MM.1S (cell line): ENCODE measurements at places on chromosomes 12 and 14.

GRCh38 chr12:103748002-103748401, 93.0 kb downstream of the NT5DC3 start:
- no peak for DNase-seq

GRCh38 chr14:105902131-105902898, 375.9 kb downstream of the TMEM121 start:
- DNase-seq: no peak

- no peak for DNase-seq
These were observed 203.5 kb upstream of the NOS1 start for GRCh38 chr12:117564881-117565280.

DNA sequence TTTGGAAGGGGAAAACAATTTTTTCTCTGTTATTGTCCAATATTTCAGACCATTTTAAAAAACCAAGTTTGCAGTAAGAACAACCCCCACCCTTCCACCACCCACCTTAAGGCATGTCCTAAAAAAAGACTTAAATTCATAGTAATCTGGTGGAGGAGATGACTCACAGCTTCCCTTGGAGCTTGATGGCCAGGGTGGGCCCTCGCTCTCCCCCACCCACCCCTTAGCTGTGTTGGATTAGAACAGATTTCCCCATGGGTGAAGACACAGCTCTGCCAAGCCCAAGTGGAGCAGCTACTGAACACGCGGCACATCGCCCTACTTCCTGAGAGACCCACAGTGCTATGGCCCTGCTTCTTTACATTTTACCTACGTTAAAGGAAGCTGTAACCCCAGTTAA, 140.3 kb downstream of the GCH1 start:
- no peak for DNase-seq

DNA sequence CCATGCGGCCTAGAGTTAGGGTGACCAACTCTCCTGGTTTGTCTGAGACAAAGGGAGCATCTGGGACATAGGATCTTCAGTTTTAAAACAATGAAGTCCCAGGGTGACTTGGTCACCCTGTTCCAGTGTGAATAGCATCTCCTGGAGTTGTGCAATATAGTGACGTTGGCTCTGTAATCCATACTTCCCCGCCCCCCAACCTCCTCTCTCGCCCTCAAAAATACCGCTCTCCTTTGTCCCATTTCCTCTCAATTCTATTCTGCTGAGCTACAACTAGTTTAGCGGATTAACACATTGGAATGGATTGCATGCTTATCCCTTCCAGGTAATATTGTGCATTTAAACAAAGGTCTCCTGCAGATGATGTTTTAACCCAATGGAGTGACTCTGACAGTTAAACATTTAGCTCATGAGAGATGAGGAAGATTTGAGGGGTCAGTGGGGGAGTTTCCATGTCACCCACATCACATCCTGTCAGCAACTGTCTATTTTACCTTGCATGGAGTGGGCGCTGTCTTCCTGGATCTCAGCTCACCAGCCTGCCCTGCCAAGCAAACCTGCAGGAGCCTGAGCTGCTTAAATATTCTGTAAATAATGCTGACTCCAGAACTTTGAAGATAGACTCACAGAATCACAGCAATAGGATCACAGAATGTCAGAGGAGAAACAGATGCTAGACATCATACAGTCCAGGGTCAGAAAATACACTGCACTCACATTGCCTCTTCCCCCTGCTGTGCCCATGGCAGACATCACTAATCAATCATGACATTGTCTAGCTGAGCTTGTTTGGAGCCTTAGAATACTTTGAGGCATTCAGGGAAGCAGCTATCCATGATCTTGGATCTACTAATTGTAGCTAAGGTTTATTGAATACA, 43.0 kb downstream of the MAP1LC3B2 start:
- no peak for DNase-seq

DNA sequence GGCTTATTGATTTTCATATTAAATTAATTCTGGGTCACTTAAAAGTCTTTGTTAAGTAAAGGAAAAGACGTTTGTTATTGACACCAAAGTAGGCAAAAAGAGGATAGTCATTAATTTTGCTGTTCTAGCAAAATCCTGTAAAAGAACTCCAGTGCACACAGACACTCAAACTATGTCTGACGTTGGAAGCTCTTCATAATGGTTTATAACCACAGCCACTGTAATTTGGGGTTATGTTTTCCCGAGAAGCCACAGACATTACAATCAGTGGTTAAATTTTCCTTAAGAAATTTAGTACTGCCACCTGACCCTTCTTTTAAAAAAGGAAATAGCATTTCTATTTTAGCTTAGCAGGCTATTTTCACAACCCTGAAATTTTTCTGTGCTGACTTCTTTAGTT, 267.5 kb downstream of the CCDC91 start:
- DNase-seq: peak; percentile 12

GRCh38 chr12:104729091-104729490, 229.0 kb downstream of the SLC41A2 start:
- no peak for DNase-seq

GRCh38 chr14:100832311-100832960, 6.5 kb downstream of the MEG3 start:
- DNase-seq: no peak

DNA sequence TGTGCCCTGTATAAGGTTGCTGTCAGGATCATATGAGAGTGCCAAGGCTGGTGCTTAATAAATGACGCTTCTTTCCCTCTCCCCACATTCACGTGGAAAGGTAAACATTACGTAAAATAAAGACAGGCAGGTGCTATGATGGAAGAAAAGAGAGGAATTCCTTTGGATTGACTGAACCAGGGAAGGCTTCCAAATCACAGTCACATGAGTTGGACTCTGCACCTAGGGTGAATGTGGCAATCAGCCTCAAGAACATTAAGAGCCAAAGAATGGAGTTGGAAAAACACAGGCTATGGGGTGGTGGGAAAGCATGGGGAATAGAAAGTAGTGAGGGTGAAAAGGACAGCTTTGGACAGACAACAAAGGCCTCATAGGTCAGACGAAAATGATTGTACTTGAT, 473.1 kb downstream of the VRK1 start:
- DNase-seq: no peak

DNA sequence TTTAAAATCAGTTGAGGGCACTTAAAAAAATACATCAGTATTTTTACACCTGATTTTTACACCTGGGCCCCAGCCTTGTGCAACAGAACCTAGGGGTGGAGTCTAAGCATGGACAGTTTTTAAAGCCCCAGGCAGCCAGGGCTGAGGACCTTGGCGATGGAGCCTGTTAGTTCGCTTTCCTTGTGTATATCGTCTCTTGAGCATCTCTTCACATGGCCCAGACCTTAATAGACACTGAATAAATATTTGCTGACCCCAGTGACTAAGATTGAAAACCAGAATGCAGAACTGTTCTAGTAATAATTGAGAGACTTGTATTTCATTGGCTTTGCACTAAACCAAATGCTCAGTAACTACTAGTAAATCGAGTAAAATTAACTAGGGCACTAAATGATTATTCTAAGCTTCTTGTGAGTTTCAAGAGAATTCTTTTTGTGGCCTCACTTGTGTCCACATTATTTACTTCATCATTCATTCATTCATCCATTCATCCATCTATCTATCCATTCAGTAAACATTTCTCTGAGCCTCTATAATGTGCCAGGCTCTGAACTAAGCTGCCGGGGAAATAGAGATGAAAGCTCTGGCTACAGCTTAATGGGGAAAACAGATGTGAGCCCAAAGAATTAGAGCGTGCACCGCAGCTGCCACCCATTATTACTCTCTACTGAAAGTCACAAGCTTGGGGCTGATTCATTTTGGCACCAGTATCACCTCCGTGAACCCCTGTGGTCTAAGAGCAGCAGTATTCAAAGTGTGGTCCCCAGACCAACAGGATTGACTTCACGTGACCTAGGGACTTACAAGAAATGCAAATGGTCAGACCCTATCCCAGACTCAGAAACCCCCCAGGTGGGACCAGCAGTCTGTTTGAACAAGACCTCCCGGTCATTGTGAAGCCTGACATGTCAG, 30.7 kb upstream of the BCL7A start:
- DNase-seq: no peak

DNA sequence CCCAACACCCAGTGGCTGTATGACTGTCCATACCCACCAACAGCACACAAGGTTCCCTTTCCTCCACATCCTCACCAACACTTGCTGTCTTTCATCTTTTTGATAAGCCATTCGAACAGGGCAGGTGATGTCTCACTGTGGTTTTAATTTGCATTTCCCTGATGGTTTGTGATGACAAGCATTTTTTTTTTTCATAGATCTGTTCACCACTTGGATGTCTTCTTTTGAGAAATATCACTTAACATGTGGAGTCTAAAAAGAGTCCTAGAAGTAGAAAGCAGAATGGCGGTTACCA, 198.1 kb upstream of the DIO3 start:
- no peak for DNase-seq

GRCh38 chr12:25994901-25995625, 36.6 kb downstream of the RASSF8 start:
- no peak for DNase-seq

DNA sequence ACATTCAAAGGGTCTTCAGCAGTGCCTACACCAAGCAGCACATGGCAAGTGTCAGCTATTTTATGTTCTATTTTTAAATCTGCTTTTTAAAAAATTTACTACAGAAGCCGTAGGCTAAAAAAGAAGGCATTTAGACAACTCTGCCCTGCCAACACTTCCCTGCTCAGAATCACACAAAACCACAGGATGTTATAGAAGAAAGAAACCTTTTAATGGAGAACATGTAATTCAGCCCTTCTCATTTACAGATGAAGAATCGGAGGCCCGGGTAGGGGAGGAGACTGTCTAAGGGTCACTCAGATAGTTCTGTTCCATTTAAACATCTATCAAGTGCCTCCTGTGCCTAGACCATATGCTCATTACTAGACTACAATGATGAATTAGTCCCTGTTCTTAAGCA, 171.8 kb upstream of the NTF3 start:
- DNase-seq: no peak

DNA sequence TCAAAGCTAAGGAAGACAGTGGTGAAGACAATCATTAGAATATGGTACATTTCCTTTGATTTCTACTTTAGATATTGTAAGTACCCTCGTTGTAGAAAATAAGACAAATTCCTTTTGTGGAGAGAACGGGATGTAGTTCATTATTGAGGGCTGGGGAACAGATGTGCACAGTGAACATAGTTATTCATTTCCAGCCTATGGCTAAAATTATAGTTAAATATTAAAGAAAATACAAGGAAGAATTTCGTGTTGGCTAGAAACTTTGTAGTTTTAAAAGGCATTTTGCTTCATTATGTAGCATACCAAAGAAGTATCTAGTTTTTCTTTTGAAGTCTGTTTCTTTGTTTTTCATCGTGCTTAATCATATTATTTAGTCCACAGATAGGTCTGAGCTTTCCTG, 201.8 kb downstream of the ESR2 start:
- DNase-seq: no peak

DNA sequence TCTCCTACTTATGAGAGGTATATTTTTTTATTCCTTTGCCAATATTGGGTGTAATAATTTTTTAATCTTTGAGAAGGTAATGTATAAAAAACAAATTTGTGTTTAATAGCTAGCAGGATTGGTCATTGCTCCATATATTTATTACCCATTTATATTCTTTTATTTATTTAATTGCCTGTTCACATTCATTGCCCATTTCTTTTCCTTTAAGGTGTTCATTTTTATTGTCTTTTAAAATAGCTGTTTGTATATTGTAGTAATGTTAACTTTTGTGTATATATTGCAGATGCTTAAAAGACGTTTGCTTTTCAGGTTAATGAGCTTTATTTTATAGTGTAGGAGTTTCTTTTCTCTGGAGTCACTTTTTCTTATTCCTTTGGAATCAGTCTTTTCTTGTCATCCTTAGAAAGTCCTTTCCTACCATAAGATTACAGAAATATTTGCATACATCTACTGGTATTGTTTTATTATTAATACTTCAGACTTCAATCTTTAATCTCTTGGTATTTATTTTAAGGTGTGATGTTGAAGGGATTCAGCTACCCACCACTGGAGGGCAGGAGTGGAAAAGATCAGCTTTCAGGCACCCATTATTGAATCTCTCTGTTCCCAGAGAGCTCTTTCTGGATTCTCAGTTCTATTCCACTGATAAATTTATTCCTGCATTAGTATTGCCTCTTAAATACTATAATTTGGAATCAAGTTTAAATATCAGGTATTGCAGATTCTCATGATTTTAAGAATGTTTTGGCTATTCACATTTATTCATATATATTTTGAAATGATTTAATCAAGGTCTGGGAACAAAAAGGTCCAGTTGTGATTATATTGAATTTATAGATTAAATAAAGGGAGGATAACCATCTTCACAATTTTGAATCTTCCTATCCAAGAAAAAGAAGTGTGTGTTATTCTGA, 17.3 kb downstream of the PPM1A start:
- no peak for DNase-seq

GRCh38 chr14:91177073-91178034, 63.5 kb downstream of the DGLUCY start:
- DNase-seq: peak; percentile 59

GRCh38 chr14:48289701-48290100, 614.3 kb upstream of the MDGA2 start:
- DNase-seq: no peak

- no peak for DNase-seq
These were observed 85.1 kb upstream of the NID2 start for GRCh38 chr14:52153939-52154338.

DNA sequence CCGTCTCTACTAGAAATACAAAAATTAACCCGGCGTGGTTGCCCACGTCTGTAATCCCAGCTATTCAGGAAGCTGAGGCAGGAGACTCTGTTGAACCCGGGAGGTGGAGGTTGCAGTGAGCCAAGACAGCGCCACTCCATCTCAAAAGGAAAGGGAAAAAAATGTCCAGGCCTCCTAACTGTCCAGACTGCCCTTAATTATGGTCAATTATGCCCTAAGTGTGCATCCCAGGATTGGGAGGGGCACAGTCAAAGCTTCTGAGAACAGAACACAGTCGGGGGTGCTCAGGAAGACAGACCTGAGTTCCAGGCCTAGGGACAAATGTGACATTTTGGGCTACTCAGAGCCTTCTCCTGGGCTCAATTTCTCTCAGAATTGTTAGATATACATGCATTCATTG, 31.8 kb upstream of the SMUG1 start:
- no peak for DNase-seq

- no peak for DNase-seq
These were observed 13.8 kb downstream of the CLBA1 start for GRCh38 chr14:104999361-104999760.

- DNase-seq: no peak
These were observed 310.0 kb downstream of the ADAMTS20 start for GRCh38 chr12:43241986-43242385.

DNA sequence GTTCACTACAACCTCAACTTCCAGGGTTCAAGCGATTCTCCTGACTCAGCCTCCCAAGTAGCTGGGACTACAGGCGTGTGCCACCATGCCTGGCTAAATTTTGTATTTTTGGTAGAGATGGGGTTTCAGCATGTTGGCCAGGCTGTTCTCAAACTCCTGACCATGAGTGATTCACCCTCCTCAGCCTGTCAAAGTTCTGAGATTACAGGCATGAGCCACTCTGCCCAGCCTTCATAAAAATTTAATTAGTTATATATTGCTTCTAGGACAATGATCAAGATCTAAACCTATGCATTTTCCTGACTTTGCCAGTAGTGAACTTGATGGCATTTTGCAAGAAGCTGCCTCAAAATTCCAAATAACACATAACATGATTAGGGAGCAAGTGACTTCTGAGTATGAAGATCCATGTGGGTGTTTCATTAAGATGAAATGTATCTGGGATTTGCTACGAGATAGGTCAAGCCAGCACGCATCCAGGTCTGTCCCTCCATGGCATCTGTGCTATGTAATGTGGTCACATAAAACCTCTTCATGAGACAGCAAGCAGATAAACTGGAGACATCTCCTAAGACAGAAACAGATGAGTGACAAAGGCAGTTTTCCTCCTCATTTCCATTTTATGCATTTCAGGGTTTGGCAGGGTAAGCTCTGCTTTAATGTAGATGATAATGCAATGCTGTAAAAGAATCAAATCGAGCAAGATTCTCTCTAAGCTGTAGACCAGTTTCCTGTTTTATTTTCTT, 319.4 kb upstream of the ATP2B1 start:
- DNase-seq: no peak
